Stimulated activated CD8-positive, alpha-beta memory T cell treated with anti-CD3 and anti-CD28 coated beads, Interleukin-4, amount 100 ng/mL, for 4 hours (primary cell): ENCODE measurements at places on chromosomes 7 and 10.

- DNase-seq, result no peak
Measured at GRCh38 chr10:24223341-24223740, 14.4 kb downstream of the KIAA1217 start.

- no peak for DNase-seq
Measured at GRCh38 chr7:41294556-41295454, 408.1 kb downstream of the INHBA start.

DNA sequence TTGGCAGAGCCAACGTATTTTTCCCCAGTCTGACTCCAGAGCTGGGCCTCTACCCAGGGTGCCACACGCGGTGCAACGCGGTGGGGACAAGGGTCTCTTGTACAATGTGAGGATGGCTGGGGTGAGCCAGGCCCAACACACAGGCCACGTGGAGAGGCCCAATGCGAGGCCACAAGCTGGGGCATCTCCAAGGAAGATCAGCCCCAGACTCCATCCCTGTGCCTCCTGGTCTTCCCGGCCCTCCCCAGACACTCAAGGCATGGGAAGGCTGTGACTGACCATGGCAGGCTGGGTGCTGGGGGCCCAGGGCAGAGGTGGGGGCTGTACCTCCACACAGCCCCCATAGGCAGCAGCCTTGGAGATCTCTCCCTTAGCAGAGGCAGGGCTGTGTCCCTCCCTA, 135.3 kb upstream of the FAM20C start:
- DNase-seq, result no peak

- DNase-seq, result no peak
Measured at GRCh38 chr7:55060636-55061022, 41.8 kb downstream of the EGFR start.

- no peak for DNase-seq
Measured at GRCh38 chr10:97764519-97764931, 7.3 kb downstream of the SFRP5 start.

GRCh38 chr7:20991544-20991943, 204.9 kb upstream of the SP8 start:
- DNase-seq, result no peak

- no peak for DNase-seq
Measured at GRCh38 chr7:92698237-92698841, 108.1 kb upstream of the FAM133B start.

DNA sequence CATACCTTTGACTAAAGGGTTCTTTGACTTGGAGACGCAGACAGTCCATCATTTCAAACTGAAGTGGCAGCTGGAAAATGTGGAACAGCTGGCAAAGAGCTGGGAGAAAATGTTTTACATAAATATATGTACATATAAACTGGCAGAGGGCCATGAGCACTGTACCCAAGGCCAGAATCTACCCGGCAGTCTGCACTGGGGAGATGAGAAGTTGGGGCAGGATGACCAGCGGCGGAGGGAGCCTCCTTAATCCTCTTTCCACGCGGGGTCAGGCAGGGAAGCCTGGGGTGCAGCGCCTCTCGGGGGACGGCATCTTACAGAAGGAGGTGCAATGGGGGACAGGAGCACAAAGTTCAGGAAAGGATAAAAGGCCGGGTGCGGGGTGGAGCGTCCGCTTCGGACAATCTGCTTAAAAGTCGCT, 1.3 kb downstream of the GLI3 start:
- DNase-seq, result no peak

DNA sequence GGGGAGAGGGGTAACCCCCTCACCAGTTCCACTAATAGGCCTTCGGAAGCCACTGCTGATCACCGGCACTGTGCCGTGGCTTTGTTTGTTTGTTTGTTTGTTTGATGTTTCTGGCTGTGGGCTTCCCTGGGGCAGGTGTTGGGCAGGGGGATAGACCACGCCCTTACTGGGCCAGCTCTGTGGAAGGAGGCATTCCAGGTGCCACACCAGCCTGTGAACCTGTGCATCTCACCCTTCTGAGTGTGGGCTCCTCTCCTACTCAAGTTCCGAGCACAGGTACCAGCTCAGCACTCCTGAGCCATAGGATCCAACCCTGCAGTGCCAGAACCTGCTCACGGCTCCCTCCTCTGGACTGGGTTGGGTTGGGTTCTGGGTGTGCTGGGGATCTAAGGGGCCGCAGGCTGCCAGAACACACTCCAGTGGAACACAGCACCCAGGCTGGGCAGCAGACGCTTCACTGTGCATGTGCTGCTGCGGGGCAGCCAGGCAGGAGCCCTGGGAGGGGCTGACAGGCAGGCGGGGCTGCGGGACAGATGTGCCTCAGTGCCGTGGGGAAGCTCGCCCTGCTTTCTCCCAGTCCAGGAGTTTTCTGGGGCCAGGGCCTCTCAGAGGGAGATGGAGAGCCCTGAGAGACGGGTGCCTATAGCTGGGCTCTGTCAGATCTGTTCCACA, 1053.9 kb downstream of the CNTNAP2 start:
- no peak for DNase-seq

- no peak for DNase-seq
Measured at GRCh38 chr10:83769281-83769820, 370.0 kb upstream of the GHITM start.

DNA sequence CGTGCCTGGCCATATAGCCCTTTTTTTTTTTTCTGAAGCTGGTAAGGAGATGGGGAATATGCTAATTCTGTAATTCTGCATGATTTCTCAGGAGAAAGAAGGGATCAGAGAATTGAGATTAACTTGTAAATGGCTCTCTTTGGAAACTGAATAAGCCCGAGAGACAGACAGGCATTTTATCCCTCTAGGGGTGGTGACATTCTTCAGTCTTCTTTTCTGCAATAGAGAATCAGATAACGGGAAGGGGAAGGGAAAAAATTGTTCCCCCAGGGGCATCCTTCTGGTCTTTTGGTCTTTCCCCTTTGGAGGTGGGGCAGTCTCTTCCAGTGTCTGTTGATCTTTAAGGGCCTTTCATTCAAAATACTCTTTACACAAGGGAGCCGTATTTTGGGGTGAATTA, 34.2 kb downstream of the HK1 start:
- no peak for DNase-seq
